NCI-H1048 (cell line): ENCODE measurements at places on chromosomes 16 and 17.

DNA sequence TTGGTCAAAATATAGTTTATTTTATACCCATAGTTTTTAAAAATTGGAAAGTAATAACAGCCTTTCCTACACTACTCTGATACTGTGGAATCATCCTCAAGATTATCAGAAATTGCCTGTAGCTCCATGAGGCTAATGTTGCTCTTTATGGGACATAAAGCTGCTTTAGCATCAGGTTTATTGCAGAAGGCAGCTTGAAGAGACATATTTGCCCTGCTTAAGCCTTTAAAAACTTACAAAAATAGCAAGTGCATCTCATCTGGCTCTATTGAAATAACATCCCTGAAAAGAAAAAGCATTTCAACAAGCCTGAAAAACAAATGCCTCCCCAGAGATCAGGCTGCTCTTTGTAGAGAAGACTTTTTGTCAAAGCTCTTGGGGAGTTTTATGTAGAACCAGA is 142.9 kb upstream of the MON1B start:
- DNase-seq, result no peak

- no peak for DNase-seq
Observed at GRCh38 chr16:6573577-6573976, 759.1 kb upstream of the RBFOX1 start.

- no peak for DNase-seq
Observed at GRCh38 chr17:42904110-42904469, 3.5 kb downstream of the G6PC1 start.

- DNase-seq, result no peak
Observed at GRCh38 chr17:63696381-63696961, 3.5 kb downstream of the LIMD2 start.

DNA sequence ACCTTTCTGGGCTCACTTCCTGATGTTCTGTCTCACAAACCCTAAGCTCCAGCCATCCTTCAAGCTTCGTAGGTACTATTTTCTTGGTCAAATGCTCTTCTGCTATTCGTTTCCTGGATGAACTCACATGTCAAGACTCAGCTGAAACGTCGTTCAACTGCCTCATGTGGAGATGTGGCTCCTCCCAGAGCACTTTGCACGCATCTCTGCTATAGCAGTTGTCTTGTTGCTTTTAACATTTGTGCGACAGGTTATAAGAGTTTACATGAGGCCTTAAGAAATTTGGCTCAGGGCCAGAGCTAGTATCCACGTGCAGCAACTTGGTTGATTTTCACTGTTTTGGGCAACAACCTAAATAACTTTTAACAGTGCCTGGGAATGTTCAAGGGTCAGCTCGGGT is 2.8 kb upstream of the KRT40 start:
- no peak for DNase-seq

GRCh38 chr17:9228408-9229159 is 207.3 kb downstream of the NTN1 start:
- DNase-seq, result no peak

DNA sequence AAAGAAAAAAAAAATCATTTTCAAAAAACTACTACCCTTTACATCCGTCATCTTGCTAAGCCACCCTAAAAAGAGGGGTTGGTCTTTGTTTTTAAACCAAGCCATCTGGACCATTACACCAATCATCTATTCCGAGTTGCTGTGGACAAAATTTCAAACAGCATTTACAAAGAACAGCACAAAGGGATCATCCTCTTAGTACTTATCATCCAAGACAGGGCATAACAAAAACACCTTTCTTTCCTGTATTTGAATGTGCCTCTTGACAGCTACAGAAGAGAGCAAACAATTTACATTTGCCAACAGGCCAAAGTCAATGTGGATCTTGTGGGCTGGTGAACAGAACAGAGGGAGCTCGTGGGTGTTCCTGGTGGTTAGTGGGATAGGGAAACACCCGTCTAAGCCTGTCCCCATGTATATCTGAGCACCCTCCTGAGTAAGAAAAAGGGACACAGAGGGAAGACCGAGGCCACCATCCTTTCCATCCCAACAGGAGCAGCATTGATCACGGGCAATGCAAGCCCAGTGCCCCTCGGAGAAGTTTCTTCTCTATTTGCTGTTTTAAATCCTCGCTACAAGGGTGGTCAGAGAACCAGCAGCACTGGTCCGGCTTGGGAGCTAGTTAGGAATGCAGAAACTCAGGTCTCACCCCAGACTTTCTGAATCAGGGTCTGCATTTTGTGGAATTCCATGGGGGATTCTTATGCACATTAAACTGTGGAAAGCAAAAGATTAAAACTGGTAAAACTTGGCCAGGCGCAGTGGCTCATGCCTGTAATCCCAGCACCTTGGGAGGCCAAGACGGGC is 1.9 kb downstream of the SLC39A11 start:
- no peak for DNase-seq

GRCh38 chr16:84916178-84916577 is 95.2 kb downstream of the ZDHHC7 start:
- DNase-seq, result no peak

DNA sequence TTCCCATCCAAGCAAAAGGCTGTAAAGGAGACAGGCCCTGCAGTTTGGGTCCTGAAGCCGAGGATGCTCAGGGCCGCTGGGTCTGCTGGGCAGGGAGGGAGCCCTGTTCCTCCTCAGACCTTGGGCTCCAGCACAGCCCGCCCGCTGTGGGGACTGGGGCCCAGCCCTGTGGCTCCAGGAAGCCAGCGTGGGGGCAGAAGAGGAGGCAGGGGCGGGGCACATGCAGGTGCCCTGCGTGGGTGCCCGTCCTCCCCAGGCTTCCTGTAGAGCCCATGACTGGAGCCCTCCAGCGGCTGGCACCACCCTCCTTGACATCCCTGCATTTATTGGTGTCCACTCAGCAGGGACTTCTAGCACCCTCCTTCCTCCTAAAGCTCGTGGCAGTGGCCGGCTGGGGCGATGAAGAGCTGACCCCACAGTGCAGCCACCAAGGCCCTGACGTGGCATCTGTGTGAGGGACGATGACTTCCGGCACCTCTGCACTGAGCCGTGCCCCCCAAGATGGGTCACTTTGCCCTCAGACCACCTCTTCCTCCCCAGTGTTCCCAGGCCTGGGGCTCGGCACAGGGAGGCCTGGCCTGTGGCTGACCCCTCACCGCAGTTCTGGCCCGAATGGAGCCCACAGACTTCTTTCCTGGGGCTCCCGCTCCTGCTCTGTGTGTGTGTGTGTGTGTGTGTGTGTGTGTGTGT is 9.9 kb downstream of the PRSS27 start:
- DNase-seq, result no peak

DNA sequence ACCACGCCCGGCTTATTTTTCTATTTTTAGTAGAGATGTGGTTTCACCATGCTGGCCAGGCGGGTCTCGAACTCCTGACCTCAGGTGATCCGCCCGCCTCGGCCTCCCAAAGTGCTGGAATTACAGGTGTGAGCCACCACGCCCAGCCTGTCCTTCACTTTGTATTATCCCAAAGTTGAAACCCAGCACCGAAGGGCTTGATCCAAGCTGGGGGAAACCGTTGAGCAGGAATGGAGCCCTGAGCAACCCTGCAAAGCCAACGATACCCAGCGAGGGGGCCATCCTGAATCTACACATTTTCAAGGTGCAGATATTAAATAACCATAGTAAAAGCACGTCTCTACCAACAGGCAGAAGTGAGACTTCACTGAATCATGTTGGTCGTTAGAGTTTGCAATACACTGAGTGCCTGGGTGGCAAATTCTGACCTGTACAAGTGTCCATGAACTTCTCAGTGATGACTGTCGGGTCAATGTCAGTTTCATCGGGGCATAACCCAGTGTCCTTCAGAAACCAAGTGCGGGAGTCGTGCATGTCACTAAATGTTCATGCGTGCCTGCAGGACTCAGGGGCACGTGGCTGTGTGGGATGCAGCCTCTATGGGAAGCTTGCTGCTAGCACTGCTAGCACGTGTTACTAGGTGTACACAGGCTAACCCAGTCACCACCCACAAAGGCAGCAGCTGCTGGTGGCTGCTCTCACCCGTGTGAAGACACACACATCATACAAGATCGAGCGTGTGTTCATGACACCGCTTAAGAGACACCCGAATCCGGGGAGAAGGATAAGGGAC is 10.5 kb upstream of the RBFOX3 start:
- DNase-seq, result no peak

DNA sequence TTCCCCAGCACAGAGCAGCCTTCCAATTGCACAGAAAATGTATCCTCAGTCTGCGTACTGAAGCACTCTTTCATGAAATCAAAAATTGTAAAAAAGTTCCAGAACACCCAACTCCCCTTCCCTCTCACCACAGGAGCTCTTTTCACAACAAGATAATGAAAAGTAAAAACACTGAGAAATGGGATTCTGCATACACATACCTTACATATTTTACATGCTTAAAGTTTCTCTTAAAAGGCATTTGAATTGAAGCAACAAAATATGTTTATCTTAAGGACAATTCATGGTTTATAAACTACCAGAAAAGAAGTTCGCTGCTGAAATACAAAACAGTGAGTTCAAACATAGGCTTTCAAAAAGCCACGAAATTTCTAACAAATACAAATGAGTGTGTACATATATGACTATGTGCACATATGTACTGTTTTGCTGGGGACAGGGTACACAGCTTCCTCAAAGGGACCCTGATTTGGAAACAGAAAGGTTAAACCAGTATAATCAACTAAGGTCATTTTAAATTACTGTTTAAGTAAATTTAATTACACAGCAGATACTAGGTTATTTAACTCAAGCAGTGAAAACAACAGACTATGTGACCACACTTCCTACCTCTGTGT is 33.8 kb downstream of the COG1 start:
- DNase-seq, result no peak

- no peak for DNase-seq
Observed at GRCh38 chr16:5738586-5738985, 641.0 kb upstream of the EEF2KMT start.

DNA sequence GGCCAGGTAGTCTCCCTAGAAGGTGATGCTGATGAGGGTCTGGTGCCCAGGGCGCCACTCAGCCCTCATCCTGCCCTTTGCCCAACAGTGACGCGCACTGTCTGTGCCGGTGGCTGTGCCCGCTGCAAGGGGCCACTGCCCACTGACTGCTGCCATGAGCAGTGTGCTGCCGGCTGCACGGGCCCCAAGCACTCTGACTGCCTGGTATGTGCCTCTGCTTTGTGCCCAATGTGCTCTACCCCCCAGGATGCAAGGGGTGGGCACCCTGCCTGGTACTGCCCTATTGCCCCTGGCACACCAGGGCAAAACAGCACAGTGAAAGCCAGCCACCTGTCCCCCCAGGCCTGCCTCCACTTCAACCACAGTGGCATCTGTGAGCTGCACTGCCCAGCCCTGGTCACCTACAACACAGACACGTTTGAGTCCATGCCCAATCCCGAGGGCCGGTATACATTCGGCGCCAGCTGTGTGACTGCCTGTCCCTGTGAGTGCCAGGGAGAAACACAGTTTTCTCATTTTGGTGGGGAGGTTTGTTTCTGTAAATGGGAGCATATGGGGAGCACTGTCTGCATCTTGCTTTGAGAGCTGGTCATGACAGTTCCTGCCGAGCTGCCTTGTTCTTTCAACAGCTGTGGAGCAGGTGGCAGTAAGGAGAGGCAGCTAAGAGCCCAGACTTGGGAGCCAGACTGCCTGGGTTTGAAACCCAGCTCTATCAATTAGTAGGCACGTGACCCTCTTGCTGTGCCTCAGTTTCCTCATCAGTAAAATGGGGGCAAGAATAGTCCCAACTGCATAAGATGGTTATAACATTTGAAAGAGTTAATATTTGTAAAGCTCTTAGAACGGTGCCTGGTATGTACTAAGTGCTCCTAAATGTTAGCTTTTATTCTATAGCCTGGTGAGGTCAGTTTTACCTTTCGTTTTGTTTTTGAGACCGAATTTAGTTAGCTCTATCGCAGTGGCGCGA is 10.4 kb downstream of the ERBB2 start:
- DNase-seq, result no peak

DNA sequence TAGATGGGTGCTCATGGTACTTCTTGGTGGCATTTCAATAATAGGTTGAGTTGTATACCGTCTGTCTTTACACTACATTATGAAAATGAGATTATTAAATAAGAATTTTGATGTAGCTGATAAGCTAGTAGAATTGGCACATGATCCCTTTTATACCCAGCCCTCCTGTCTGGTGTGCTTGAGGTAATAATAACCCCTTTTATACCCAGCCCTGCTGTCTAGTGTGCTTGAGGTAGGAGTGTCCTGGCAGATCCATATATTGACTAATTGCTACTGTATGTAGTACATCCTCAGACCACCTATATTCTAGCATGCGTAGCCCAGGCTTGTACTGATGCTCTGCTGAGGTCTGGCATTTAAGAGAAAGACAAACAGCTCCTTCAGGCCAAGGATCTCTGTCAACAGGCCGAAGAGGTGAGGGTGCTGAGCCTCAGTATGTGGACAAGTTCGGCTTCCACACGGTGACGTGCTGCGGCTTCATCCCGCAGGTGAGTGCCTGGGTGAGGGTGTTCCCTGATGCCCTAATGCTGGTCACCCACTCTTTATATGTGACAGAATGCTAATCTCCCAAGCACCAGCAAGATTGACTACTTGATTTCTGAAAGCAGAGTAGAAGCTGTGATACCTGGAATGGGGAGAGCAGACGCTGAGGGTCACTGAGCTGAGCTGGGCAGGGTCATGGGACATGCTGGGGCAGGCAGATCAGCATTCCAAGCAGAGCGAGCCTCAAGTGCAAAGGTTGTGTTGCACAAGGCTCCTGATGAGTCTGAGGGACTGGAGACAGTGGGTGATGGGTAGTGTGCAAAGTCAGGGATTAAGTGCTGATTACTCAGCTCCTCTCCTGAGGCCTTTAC is 5.7 kb downstream of the FN3K start:
- no peak for DNase-seq

- DNase-seq, result no peak
Observed at GRCh38 chr16:70438585-70438968, 323 bp downstream of the ST3GAL2 start.
